Stimulated activated CD8-positive, alpha-beta memory T cell treated with anti-CD3 and anti-CD28 coated beads, Interleukin-2, amount 100 ng/mL, for 48 hours (primary cell): ENCODE measurements at places on chromosomes 4 and X.

- DNase-seq: no peak
Observed at GRCh38 chr4:40065010-40065409, 8.4 kb downstream of the N4BP2 start.

DNA sequence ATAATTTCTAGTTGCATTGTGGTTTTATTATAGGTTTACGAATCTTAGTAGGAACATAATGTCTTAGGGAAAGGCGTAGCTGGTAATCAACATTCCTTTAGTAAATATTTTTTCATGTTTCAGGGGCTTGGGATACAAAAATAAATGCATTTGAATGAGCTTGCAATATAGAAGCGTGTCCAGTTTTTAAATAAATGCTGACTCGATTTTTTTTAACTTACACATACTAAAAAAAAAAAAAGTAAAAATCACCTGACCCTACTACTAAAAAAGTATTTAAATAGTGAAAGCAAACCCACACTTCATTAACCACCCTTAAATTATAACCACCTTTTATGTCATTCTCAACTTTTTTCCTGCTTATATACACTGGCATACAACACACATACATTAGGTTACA lies 29.6 kb downstream of the SMARCAD1 start:
- DNase-seq: no peak

GRCh38 chr4:137422666-137423065 lies 109.6 kb downstream of the PCDH18 start:
- no peak for DNase-seq

DNA sequence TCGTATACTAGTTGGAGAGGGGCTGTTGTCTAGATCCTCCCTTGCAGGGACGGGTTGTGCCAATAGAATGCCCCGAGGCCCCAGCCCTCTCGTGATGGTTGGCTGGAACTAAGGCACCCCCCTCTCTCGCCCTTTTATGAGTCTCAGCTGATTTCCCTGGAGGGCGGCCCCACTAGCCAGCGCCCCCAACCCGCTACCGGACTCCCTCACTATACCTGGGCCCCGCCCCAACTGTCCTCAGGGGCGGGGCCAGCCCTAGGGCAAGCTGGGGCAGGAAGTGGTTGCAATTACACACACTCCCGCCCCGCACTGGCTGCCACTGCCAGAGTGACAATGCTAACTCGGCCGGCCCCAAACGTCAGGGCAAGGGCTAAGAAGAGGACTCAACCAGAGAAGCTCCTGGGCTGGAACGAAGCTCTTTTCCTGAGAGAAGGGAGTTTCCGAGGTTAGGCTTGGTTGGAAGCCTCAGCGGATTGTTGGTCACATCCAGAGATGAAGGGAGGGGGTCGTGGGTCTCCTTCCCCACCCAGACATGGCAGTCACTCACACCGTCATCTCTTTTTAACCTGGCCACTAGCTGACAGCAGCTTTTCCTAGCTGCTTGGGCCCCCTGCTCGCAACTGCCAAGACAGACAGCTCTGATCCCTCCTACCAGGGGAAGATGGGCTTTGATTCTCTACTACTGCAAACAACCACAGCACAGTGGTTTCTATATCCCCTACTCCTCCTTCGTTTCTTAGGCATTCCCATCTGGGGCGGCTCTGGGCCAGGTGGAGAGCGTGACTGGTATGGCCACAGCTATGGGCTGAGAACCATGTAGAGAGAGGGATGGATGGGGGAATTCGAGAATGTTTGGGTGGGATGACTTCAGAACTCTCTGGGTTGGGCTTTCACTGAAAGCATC lies 21.0 kb upstream of the BCORL1 start:
- peak; percentile 58 for DNase-seq

- no peak for DNase-seq
Observed at GRCh38 chr4:160175064-160175643, 1072.3 kb downstream of the RAPGEF2 start.

GRCh38 chr4:147891476-147892115 lies 159.7 kb downstream of the ARHGAP10 start:
- no peak for DNase-seq

- DNase-seq: no peak
Observed at GRCh38 chr4:77950203-77950602, 87.6 kb downstream of the MRPL1 start.

- no peak for DNase-seq
Observed at GRCh38 chrX:133634416-133634815, 219.1 kb upstream of the GPC4 start.
